ENCODE measurements at places on chromosomes 1 and 21. TPM values are rescaled to one million over a fixed set of nuclear protein-coding genes. Genes with fewer than 3 reads are reported as not detected.

- no peak for ATAC-seq
Observed at GRCh38 chr1:9347095-9347850, 54.6 kb downstream of the SPSB1 start.

DNA sequence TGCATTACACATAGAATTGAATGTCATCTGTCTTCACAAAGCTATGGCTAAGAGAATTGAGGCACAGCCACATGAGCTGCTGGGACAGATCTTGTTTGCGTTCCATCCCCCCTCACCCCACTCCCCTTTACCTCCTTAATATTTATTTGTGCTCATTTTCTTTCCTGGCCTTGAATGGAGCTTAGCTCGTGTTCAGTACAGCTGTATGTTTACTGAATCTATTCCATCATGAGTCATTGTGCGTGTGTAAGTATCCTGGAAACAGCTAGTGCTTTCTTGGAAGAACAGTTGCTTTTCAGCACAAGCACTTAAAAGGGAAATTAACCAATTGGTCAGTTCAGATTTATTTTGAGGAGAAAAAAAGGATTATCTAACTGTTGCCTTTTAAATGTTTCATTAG lies 14.7 kb downstream of the PROX1 start:
- peak; percentile 93 for ATAC-seq

DNA sequence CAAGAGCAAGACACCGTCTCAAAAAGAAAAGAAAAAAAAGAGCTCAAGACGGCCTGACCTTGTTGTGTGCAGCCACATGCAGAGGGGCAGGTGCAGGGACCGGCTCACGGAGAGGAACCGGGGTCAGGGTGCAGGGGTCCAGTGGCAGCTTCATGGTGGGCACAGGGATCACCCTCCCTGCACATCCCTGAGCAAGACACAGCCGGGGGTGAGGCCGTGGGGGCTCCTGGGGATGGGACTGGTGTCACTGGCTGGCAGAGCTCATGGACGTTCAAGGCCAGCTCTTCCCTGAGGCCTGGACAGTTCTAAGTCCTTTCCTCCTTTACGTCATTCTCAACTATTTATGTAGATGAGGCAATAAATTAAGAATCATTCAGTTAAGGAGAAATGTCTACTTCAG lies 6.6 kb upstream of the TMEM240 start:
- ATAC-seq = no peak

- peak; percentile 52 for ATAC-seq
Observed at GRCh38 chr1:23168079-23168444, 594 bp downstream of the LUZP1 start.

GRCh38 chr1:156577550-156577949 lies 2.0 kb upstream of the TTC24 start:
- peak; percentile 55 for ATAC-seq

DNA sequence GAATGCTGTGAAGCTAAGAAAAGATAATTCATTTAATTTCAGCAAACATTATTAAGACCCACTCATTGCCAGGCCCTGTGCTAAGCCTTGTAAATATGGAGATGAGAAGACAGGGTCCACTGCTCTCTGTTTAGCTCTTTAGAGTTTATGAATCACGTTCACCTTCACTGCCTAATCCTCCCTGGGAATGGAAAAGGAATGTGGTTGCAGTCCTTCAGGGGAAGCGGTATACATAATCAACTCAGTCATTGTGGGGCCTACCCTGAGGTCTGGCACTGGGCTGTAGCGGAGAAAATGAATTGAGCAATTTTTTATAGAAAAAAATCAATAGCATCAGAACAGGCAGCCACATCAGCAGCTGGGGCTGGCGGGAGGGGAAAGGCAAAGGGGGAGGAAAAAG lies 412.1 kb upstream of the NFIA start:
- ATAC-seq = peak; percentile 98

The ATP6V1G3 gene
- total RNA-seq = not detected

The BCL10 gene
- 21.6 TPM for total RNA-seq
